ENCODE measurements at places on chromosomes 1 and 21. TPM values are rescaled to one million over a fixed set of nuclear protein-coding genes. Genes with fewer than 3 reads are reported as not detected.

The LCE2D gene
- not detected for total RNA-seq

The SPRR1B gene
- total RNA-seq: not detected

The SPRR3 gene
- total RNA-seq: not detected

The OBSCN gene
- total RNA-seq: 1.1 TPM

The CC2D1B gene
- 19.9 TPM for total RNA-seq
